NCI-H2081 (cell line): ENCODE measurements at places on chromosomes 7 and 10.

- DNase-seq, result no peak
These were observed 13.6 kb downstream of the PDK4 start for GRCh38 chr7:95582578-95583293.

- DNase-seq, result no peak
These were observed 50.5 kb downstream of the STK32C start for GRCh38 chr10:132257271-132257670.

GRCh38 chr7:25852211-25852938 lies 299.6 kb upstream of the NFE2L3 start:
- DNase-seq, result no peak

DNA sequence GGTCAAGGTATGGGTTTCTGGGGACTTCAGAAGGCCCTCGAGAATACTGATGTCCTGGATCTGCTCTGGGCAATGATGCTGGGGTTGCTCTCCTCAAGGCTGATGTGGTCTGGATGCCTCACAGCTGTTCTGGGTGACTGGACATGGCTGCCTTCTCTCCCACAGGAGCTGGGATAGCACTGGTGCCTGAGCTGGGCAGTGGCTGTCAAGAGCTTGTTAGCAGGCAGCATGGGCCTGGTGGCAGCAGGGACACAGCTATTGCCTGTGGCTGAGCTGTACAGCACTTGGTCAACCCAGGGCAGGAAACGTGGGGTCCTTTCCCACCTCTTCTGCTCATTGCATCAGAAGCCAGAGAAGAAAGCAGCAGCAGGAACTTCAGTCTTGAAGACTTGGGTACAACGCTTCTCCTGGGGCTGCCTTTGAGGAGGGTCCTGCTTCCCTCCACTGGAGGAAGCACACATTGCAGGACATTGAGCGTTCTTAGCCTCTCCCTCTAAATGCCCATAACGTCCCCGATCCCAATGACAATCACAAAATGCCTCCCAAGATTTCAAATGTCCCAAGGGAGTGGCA lies 13.0 kb downstream of the ADCYAP1R1 start:
- DNase-seq, result no peak

DNA sequence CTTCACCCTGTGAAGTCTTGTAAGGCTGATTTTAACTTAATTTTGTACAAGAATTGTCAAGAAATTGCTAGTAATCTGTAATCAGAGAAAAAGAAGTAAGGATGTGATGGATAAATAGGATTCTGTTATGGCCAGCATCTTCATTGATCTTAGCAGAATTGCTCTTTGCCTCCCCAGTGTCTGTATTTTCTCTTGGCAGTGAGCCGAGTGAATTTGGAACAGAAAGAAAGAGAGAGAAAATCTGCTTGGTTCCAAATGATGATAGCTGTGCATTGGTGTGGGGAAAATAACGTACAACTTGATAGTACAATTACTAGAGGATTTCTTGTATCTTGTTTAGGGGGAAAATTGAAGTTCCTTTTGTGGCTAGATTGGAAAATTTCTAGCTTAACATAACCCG lies 34.6 kb downstream of the VTI1A start:
- no peak for DNase-seq

GRCh38 chr7:142910031-142910433 lies 23.5 kb downstream of the TRPV5 start:
- no peak for DNase-seq
